ENCODE measurements at places on chromosomes 7 and 10.
A peak's percentile ranks its signal among the peaks of the same experiment; 100 is the strongest.

DNA sequence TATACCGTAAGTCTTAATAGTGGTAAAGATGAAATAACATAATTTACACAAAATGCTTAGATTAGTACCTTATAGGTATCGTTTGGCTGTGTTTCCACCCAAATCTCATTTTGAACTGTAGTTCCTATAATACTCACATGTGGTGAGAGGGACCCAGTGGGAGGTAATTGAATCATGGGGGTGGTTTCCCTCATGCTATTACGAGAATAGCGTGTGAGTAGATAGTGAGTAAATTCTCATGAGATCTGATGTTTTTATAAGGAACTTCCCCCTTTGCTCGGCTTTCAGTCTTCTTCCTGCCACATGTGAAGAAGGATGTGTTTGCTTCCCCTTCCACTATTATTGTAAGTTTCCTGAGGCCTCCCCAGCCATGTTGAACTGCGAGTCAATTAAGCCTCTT, 426.3 kb upstream of the POT1 start:
- DNase-seq = no peak

GRCh38 chr7:108299251-108299973, 156.8 kb downstream of the NRCAM start:
- DNase-seq = no peak

DNA sequence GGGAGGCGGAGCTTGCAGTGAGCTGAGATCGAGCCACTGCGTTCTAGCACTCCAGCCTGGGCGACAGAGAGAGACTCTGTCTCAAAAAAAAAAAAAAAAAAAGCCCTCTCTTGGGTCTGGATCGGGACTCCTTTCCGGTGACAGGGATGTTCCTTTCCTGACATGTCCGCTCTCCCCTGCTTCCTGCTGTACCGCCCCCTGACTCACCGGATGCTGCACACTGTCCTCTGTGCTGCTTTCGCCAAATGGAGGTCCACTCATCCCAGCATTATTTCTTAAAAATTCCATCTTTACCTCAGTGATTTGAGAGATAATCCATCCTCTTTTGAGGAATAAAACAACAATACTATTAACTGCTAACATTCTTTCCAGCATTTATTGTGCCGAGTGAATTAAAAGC, 113.8 kb upstream of the EEPD1 start:
- DNase-seq = no peak

- DNase-seq = no peak
These were observed 205.4 kb downstream of the ARHGAP12 start for GRCh38 chr10:31723106-31723750.

- DNase-seq = peak; percentile 40
These were observed 10.2 kb upstream of the ADCY1 start for GRCh38 chr7:45563941-45564461.

GRCh38 chr7:93310346-93310745, 78.2 kb downstream of the VPS50 start:
- DNase-seq = no peak
